ENCODE measurements at places on chromosomes 1 and 21.

GRCh38 chr1:76023669-76024435 is 50.7 kb upstream of the ST6GALNAC3 start:
- peak; percentile 52 for DNase-seq

GRCh38 chr1:185442050-185442449 is 125.0 kb upstream of the IVNS1ABP start:
- no peak for DNase-seq

GRCh38 chr1:29934255-29934772 is 698.0 kb downstream of the PTPRU start:
- peak; percentile 19 for DNase-seq

GRCh38 chr21:26085127-26085526 is 85.4 kb downstream of the APP start:
- DNase-seq, result no peak

GRCh38 chr1:46508757-46509156 is 19.1 kb downstream of the DMBX1 start:
- no peak for DNase-seq

DNA sequence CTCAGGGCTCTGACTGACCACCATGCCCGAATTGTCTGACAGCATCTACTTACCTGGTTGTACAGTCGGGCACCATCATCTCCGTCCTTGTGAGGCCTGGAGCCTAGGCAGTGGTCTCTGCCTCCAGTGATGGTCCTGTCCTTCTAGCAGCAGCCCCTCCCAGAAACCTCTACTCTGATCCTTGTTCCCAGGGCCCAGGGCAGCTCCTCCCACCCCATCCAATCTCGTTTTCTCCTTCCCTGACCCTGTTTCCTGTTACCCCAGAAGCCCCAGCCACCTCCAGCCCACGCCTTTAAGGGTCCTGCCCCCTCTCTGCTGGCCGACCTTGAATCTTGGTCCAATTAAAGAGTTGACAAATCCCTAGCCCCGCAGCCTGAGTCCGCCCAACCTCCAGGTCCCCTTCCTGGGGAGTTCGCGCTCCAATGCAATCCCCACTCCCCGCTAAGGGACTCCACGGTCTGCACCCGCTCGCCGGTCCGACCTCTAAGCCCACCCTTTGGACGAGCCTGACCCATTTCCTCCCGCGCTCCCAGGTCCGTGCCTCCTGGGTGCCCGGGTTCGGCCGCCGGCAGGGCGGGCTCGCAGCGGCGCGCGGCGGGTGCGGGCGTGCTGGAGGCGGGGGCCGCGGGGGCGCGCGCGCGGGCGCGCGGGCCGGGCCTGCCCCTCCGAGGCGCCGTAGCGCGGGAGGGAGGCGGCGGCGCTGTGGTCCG is at the start of gene B4GALT2:
B4GALT2 (plus strand) TSS at position 660 of the 710 bp plus-strand sequence. CDS start 1,951 bp downstream, outside the sequence.
- DNase-seq, result peak; percentile 53

GRCh38 chr21:32726839-32727686 is 750 bp downstream of the SYNJ1 start:
- DNase-seq, result peak; percentile 53

GRCh38 chr21:33712022-33712803 is 69.9 kb downstream of the ITSN1 start:
- no peak for DNase-seq

GRCh38 chr1:55750628-55750995 is 535.4 kb upstream of the USP24 start:
- no peak for DNase-seq

- DNase-seq, result no peak
Observed at GRCh38 chr1:160904783-160905616, 20.0 kb upstream of the ITLN1 start.

DNA sequence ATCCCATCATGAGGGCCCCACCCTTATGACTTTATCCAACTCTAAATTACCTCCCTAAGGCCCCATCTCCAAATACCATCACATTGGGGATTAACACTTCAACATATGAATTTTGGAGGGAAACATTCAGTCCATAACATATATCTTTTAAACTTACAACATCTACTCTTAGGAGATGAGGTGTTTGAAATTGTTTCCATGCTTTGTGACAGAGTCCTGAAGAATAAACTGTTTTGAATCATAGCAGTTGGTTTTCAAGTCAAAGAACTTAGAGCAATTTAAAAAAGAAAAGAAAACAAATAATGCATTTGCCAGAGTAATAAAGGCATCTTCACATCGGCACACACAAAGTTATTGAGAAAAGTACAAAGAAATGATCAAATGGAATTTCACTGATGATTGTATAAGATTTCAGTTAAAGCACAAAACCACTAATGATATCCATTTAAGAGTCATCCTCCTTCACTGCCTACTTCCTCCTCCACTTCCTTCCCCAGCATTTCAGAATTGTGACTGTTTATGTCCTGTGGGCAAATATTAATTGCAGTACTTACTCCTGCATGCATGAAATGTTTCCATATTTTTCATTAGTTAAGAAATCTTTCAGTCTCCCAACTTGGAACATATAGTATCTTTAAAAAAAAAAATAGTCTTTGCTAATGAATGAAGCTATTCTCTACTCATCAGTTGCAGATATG is 202.0 kb downstream of the LRRC40 start:
- DNase-seq, result peak; percentile 45

DNA sequence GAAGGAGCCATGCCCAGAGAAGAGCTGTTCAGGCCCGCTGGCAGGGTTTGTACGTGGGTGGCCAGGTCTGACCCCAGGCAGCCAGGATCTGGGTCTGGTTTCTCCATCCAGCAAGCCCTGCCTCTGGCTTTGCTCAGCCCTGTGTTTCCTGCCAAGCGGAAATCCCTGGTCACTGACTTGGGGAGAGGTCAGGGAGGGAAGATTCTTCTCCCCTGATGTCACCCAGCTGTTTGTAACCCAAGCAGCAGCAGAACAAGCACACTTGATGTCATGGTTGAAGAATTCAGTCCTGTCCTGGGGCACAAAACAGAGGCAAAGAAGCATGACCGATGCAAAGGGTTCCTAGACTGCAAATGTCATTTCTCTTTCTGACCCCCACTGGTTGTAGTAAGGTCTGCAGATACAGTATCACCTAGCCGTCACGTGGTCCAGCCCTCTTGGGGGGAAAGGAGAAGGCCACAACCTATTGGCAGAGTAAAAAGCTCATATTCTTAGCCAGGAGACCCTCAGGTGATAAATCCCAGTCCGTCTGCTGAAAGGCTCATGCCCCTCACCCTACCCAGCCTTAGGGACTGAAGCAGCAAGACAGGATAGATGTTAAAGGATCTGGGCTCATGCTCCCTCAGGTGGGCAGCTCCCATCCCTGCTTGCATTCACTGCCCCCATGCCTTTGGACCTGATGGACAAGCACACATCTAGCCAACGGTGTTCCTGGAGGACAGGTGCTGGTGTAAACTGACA is 120.9 kb downstream of the SYT2 start:
- peak; percentile 100 for DNase-seq

GRCh38 chr1:75233302-75233929 is 99.2 kb downstream of the LHX8 start:
- DNase-seq, result peak; percentile 53

- peak; percentile 78 for DNase-seq
Observed at GRCh38 chr1:177848577-177848976, 121.3 kb downstream of the SEC16B start.

DNA sequence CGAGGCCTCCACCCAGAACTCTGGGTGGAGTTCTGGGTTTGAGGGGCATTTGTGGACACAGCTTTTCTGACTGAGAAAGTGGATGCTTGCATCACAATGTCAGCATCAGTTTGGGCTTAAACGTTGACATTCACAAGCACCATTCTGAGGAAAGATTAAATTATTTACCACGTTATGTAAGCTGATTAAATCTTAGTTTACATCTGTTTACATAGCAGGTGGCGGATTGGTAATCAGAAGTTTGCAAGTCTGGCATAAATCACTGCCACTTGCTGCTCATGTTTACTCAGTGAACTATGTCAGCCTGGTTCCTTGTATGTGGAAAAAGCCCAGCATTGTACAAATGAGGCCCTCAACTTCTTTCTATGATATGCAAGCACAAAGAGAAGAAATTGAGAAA is 310.1 kb downstream of the PAPPA2 start:
- no peak for DNase-seq

- DNase-seq, result peak; percentile 53
Observed at GRCh38 chr1:152870831-152871730, 7.0 kb upstream of the SMCP start.

DNA sequence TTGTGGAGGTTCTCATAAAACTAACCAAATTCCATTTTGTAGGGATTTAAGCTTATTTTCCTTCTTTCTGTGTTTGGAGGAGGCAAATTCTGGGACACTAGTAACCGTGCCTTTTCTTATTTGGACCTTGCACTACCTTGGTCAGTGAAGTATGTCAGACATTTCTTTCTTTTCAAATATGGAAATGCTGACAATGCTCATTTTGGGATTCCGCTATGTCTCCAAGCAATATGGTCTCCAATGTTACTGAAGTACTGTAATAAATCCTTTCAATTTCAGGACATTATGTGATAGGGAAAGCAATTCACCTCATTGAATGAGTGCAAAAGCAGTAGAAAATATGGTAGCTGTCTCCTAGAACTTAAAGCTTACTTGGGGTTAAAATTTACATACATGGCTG is 372.3 kb downstream of the HLX start:
- no peak for DNase-seq

- peak; percentile 83 for DNase-seq
Observed at GRCh38 chr1:157963713-157964112, 29.7 kb upstream of the KIRREL1 start.

DNA sequence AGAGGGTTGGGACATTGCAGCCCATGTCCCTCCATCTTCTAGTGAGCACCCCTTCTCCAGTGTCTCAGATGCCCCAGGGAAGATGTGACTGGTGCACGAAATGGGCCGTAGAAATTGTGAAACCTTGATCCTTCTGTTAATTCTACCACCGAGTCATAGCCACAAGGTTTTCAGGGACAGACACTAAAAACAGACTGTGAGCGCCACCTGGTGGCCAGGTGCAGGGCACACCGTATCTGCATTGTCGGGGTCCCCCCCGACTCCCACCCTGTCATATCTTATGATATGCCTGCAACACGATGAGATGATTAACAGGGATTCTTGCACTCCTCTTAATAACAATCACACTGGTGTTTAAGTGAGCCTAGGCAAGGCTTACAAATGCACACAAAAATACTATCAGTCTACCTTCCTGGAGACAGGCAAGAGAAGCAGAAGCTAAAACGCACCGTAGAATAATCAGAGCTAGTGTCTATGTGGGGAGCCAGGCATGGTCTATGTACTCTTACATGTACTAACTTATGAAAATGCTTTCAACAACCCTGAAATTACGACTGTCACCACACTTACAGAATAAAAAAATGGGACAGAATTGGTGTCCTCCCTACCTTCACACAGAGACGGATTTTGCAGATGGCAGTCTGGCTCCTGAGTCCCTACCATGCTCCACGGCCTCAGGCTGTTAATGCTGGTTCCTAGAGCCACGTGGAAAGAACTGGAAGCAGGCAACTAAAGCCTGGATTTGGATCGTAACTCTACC is 57.9 kb downstream of the FHAD1 start:
- DNase-seq, result peak; percentile 61

- DNase-seq, result peak; percentile 61
Observed at GRCh38 chr21:36125512-36126207, 9.2 kb upstream of the CBR3 start.

GRCh38 chr21:43585924-43586413 is 73.3 kb downstream of the HSF2BP start:
- peak; percentile 100 for DNase-seq

DNA sequence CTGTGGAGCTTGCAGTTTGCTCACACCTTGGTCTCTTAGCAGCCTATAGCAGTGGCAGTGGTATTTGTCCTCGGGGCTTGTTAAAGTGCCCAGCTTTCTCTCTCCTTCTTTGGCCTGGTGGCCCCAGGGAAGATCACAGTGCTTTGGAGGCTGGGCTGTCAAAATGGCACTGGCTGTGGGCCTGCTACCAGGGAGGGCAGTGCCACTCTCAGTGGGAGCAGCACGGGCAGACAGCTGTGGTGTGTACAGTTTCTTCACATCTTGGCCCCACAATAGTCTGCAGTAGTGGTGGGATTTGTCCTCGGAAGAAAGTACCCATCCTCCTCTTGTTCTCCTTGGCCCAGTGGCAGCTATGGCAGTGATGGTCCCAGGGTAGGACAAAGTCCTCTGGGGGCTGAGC is 164.4 kb upstream of the GORAB start:
- no peak for DNase-seq

- DNase-seq, result no peak
Observed at GRCh38 chr1:195045072-195045471, 1563.2 kb downstream of the KCNT2 start.

GRCh38 chr1:42334240-42335049 is 590 bp downstream of the FOXJ3 start:
- peak; percentile 59 for DNase-seq

Measured in kidney tubule cell (primary cell).